ENCODE measurements at places on chromosomes 2 and 18.

GRCh38 chr2:77521548-77521891 lies 656 bp downstream of the LRRTM4 start:
- DNase-seq: no peak

GRCh38 chr18:23133860-23134779 lies 1.2 kb upstream of the CABLES1 start:
- DNase-seq: no peak

GRCh38 chr2:218230882-218231281 lies 13.9 kb downstream of the ARPC2 start:
- DNase-seq: no peak

GRCh38 chr2:98396745-98397355 lies 47.8 kb upstream of the INPP4A start:
- no peak for DNase-seq

DNA sequence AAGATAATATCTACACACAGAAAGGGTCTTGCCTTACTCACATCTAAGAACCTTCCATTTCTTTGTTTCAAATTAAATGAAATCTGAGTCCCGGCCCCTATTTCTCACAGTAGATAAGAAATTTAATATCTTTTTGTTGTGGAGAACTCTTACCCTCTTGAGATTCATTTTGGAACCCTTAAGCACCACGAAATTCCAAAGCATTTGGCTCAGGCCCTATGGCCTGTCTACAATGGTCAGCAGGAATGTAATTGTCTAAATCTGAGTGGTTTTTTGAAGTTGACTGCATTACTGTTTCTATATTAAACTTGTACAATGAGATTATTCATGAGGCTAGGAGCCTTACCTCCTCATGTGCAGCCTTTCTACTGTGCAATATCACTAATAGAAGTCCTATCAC lies 723.3 kb downstream of the TSN start:
- DNase-seq: no peak

DNA sequence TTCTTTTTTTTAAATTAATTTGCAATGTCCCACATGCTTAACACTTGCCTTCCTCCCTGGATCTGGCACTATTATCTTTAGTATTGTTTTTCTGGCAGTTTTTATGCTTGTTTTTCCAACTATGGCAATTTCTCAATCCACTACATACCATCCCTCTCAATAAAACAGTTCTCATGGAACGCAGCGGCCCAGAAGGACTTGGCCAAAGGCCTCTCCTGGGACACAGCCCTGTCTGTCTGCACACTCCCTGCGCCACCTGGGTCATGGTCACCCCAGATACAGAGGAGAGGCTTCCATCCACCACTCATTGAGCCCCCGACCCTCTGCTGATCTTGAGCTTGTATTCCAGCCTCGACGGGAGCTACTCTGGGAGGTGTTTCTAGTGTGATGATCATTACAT lies 91.2 kb downstream of the TWIST2 start:
- peak; percentile 74 for DNase-seq

DNA sequence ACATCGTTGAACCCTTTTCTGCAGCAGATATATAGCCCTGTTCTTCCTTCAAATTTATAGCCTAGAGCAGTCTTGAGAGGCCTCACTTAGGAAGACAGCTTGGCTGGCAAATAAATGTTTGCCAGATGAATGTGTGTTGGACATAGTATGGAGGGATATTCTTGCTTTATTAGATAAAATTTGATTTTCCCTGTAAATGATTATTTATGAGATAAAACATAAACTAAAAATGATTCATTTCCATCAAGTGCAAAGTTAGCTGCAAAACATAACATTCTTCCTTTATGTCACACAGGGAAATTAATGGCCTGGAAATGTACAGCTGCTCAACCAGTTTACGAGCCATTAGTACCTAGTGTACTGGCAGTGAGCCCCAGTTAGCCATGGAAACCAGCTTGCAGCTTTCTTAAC lies 82.5 kb downstream of the LIMS1 start:
- no peak for DNase-seq

GRCh38 chr2:226993171-226993570 lies 157.3 kb downstream of the RHBDD1 start:
- no peak for DNase-seq

GRCh38 chr18:41146301-41146700 lies 808.7 kb upstream of the PIK3C3 start:
- DNase-seq: no peak

DNA sequence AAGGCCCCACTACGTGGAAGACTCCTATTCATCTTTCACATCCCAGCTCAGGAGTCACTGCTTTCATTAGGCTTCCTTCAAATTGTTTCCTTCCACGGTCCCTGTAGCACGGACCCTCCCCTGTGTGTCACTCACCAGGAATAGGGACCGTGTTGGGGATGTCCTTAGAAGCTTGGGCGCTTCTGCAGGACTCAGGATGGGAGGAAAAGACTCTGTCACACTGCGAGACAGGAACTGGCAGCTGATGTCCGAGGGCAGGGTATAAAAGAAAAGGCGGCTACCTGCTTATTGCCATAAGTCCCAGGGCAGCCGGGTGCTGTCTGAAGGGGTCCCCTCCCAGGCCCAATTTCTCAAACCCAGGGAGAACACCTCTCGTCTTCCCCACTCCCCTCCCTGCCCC lies 79.1 kb downstream of the BCL2L11 start:
- no peak for DNase-seq

DNA sequence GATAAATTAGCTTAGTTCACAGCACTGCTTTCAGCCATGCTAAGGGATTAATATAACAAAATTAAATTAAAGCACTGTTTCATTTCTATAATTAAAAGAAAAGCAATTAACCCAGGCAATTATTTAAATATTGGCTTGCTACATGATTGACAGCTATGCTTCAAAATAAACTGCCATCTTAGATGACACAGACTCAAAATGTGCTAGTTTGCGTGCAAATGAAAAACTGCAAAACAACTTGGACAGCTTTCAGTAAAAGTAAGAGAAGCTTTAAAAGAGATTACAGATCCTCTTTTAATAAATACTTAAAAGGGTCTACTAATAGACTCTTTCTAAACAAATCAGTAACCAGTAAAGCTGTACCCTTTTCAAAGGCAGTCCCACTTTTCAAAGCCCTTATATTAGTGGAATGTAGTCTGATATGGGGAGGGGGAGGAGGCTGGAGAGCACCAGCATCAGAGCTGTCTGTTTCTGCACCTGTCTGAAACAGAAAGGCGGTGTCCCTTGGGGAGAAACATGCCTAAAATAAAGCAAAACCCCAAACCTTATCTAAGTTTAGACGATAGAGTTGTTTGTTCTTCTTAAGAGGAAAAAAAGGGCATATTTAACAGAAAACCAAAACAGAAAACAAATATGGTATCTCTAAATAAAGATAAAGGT lies 20.8 kb downstream of the EIF2AK3 start:
- no peak for DNase-seq

DNA sequence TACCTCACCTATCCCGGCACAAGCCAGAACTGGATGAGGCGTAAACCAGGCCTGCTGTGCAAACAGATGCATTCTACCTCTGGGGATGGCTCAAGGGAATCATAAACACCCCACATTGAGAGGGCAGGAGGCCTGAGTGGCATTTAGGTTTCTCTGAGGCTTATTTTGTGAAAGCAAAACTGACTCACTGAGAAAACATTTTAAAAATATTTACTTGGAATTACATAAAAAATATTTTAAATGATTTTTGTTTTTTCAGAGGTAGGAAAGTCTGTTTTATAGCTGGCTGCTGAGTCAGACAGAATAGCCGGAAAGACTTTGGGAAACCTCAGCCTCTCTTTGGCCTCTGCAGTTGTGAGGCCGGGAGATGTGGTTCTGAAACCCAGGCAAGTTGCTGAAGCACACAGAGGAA lies 244.1 kb downstream of the NCKAP5 start:
- peak; percentile 89 for DNase-seq

DNA sequence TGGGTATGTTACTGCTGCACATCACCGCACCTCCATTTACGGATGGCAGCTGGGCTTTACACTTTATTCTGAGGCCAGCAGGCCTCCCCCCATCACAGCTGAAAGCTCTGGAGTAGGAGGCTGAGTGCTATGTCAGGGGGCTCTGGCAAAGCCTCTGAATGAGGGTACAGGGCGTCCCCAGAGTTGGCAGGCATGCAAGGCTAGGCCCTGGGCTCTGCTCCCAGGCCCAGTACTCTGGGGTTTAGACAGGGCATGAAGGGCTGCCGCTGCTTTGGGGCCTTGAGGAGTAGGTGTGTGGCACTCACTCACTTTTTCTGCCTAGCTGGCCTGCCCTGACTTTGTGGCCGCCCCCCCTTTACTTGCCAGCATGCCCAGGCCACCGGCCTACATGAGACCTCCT lies 90.8 kb downstream of the WDSUB1 start:
- no peak for DNase-seq

- DNase-seq: no peak
Measured at GRCh38 chr2:105358593-105358992, 21.3 kb downstream of the C2orf49 start.

GRCh38 chr2:37819186-37819585 lies 105.9 kb upstream of the RMDN2 start:
- DNase-seq: peak; percentile 82

DNA sequence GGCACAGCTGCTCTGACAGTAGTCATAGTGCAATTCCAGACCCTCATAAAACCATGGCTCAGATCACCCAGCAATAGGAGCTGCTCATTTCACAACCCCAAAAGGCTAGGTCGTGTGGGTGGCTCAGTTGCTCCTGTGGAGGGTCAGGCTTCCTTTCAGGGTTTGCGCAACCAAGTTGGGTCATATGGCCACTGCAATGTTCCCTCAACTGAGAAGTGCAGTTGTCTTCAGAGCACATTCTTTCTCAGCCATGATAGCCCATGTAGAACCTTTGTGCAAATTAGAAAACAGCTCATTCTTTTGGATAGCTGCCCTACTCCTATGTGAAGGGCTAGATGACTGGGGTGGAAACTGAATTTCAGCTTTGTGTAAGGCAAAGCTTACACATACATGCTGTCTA lies 3.2 kb downstream of the SERPINB13 start:
- DNase-seq: no peak

DNA sequence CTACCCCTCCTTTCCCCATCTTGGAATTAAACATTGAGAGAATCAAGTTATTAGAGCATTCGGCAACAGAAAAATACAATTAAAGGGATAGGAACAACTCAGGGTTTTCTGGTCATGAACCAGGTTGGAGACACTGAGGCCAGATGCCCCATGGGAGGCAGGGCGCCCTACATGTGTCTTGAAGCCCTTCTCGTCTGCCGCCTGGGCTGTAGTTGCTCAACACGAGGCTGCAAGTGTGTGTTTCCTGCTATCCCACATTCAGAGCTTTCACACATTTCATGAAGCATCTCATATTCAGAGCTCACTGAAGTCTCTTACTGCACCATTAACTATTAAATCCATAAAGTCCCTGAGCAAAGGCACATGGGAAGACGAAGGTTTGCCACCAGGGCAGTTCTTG lies 28.8 kb downstream of the TTC39C start:
- no peak for DNase-seq

GRCh38 chr2:36355890-36356297 lies 316 bp downstream of the CRIM1 start:
- no peak for DNase-seq

DNA sequence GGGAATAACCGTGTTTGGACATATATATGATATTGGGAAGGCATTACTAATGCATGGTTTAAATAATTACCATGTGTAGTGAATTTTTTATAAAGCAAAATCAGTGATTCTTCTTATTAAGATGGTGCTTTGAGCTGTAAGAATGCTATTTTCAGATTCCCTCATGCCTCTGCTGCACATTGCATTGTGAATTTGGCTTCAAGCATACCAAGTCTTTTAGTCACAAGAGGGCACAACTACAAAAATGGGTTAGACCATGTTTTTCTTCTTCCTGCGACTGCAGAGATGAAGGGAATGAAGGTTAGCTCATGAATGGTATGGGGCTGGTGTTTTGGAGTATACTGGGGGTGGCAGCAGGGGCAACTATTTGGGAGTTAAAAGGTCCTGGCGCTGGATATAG lies 320.1 kb downstream of the SLC4A3 start:
- no peak for DNase-seq

DNA sequence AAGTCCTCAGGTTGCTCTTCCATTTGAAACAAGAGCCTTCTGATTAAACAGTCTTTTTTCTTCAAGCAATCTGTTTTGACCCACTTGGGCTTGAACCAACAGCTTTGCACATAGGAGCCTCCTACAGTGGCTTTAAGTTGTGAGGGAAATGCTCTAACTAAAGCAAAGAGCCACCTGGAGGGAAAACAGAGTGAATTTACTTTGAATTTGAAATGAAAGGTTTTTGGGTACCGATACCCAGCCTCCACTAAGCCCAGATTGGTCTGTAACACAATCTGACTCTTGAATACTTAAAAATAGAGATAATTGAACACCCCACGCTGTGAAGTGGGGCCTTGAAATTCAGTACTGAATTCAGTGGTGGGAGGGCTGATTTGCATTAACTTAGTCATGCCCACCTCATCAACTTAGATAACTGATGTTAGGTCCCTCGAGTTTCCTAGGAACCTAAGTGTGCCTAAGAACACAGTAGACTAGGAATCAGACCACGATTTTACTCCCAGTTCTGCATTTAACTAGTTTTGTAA lies 56.3 kb upstream of the ACVR1C start:
- DNase-seq: no peak

GRCh38 chr2:174561283-174561971 lies 36.2 kb downstream of the WIPF1 start:
- DNase-seq: no peak

Measured in BJ (cell line).